NCI-H2107 (cell line): ENCODE measurements at places on chromosomes 7 and 10.

GRCh38 chr7:124155432-124156022, 122.7 kb upstream of the TMEM229A start:
- no peak for DNase-seq

DNA sequence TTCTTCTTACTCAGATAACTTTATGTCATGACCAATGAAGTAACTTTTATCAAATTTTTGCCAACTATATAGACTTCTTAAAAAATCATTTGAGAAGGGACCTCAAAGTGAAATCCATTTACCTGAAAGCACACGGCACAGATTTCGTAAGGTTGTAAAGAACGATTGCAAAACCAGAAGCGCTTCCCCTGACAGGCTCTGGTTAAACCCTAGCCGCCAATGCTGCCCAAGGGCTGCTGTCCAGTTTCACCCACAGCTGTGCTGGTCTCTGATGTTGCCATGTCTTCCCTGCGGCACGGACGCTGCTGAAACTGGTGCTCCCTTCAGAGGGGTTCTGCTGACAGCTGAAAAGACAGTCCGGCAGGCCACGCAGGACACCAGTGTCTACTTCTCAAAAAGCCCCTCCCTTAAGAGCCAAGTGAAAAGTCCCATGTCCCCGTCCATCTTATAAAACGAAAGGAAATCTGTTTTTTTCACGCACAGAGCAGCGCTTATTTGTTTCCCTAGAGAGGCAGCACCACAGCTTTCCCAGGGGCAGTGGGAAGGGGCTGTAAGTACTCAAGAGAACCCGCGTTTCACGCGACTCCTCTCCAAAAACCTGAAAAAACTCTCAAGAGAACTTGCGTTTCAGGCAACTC, 32.5 kb downstream of the GNA12 start:
- no peak for DNase-seq

DNA sequence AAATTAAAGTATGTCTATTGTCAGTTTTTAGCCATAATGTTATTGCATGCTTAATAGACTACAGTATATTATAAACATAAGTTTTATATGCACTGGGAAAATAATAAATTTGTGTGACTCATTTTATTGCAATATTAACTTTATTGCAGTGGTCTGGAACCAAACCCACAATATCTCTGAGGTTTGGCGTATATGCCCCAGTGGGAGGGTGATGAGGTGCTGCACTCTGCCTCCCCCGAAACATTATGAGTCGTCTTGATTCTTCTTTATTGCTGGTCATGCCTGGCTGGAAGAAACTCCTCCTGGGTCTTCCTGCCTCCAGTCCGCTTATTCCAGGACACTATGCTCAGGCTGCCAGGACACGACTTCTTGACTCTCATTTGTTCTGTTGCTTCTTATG, 88.4 kb downstream of the MTPN start:
- no peak for DNase-seq

DNA sequence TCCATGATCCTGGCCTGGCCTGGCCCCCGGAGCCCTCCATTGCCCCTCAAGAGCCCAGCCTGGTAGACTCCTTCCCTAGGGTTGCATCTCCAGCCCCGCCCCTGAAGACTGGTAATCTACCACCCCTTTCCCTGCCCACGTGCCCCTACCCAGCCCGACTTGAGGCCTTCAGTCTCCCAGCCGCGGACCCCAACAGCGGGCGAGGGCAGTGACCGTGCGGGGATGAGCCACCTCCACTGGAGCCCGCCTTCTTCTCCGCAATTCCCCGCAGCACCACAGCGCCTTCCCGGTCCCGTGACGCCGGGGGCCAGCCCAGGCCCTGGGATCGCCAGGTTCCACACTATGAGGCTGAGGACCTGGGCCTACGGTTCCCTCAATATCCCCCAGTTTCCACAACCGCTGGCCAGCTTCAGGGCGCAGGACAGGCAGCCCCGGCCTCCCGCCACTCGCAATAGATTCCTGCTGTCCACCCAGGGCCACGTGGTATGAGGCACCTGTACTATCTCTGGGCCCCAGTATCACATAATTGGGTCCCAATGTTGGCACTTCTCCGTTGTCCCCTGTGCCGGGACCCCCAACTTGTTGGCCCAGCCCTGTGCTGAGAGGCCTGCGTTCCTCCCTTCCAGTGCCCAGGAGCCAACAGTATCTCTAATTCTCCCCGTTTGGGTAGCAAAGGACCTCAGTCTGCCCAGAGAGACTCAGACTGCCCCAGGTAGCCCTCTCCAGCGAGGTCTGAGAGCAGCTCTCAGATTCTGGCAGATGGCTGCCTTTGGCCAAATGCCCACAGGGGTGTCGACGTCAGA, 1.1 kb upstream of the GPRIN2 start:
- no peak for DNase-seq

DNA sequence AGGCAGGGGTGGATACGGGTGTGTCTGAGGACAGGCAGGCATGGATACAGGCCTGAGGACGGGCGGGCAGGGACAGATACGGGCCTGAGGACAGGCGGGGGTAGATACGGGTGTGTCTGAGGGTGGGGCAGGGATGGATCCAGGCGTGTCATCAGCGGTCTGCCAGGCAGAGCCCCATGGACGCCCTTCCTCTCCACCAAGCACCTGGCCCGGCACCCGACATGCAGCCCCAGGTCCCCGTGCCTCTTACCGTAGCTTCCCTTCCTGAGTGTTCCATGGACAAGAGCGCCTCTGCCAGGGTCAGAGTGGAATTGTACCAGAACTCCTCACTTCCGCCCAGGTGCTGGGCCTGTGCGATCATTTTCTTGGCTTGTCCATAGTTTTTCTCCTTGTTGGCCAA, 74.6 kb upstream of the NKX6-2 start:
- no peak for DNase-seq

DNA sequence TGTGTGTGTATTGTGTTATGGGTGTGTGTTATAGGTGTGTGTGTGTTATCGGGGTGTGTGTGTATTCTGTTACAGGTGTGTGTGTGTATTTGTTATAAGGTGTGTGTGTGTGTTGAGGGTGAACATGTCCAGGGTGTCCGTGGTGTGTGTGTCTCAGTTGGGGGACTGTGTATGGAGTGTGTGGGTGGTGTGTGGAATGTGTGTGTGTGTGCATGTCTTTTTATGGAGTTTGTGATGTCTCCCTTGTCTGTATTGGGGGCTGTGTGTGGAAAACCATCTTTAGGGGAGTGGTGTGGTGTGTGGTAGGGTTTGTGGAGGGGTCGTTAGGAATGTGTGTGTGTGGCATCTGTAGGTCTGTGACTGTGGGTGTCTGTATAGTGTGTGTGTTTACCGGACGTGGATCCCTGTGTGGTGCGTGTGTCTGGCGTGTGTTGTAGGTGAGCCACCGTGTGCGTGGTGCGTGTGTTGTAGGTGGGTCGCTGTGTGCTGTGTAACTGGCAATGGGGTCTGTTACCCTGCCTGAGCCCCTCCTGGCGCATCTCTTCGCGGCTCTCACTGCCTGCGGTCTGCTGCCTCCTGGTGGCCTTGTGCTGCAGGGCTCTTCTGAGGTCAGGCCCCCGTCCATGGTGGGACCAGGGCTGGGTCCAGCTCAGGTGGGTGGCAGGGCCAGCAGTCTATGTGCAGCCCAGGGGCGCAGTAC, 61.7 kb downstream of the PALD1 start:
- DNase-seq, result no peak

- DNase-seq, result no peak
Observed at GRCh38 chr7:1993031-1993695, 239.6 kb downstream of the MAD1L1 start.

DNA sequence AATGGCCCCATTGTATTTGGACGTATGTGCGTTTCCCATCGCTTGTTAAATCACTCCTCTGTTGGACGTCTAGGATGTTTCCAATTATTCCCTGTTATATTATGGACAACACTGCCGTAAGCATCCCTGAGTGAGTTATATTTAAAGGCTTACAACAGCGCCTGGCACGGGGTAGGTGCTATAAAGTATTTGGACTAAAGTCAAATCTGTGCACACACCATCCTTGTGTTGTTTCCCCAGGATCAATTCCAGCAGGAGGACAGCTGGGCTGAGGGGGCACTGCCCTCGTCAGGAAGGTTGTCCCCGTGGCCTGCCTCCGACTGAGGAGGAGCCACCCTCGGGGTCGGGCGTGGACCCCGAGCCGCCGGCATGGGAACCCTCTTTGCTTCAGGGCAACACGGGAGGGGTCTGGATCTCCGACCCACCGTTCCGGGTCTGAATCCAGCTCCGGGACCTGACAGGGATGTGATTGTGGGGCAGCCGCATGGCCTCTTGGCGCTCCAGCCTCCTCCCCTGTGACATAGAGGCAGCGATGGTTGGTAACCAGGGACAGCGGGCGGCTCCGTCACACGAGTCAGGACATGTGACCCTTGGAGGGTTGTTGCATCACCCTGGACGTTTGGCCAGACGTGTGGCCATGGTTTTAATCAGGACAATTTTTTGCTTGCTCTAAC, 1.5 kb upstream of the JAKMIP3 start:
- DNase-seq, result no peak

DNA sequence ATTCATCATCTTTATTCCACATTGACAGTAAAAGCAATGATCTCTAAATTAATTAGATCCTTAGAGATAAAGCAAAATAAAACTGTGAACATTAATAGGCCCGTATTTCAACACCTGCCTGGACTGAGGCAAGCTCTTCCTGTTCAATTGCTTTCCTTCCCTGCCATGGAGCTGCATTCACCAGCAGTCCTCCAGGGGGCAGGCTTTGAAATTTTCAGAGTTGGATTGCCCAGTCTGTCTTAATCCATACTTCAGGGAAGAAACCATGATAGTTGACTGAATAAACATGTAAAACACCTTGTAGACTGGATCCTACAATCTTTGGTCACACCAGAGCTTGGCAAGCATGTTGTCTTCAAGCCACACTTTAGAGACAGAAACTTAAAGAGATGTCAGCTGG, 936.6 kb downstream of the NRG3 start:
- DNase-seq, result no peak

GRCh38 chr10:17025444-17026295, 103.9 kb downstream of the CUBN start:
- DNase-seq, result no peak

DNA sequence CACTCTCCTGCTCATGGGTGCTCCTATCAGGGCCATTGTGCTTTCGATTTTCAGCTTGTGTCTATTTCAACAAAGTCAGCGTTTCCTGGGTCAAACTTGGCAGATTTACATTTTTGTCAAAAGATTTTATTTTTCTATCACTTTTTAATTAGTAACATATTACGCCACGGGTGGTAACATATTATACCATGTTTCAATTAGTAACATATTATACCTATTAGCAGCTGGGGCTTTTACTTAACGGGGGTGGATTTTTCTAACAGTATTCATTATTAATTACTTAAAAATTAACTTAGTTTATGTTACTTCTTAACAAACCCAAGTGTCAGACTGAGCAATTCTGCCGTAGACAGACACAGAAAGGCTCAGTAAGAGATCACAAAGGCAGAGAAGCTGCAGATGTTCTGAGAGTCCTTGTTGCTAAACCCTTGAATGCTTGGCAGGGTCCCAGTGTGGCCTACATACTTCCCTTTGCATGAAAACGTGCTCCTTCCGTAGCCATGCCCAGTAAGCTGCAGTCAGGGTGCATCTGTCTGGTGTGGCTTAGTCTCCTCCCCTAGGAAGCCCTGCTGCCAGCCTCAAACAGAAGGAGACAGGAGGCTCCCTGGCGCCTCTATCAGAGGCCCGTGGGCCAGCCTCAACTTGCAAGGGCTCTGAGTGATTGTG, 263.1 kb upstream of the CXCL12 start:
- no peak for DNase-seq

- no peak for DNase-seq
Observed at GRCh38 chr10:90930971-90931871, 10.3 kb upstream of the ANKRD1 start.
